Osteocyte (in vitro differentiated cells): ENCODE measurements at places on chromosomes 13 and 19.

DNA sequence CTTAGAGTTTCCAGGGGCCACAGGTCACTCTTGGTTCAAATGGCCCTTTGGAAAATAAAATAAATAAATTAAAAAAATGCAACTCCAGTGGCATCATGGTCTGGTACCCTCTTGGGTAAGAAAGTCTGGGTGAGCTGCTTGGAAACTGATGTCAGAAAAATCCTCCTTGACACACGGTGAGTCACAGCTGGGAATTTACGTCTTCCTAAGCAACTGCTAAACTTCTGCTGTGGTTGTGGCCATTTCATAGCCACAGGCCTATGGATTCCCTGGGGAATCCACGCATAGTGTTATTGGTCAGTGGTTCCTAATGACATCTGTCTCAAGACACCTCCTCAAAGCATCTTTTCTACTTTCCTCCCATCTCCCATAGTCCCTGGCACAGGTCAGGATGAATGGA lies 220.8 kb downstream of the COG6 start:
- DNase-seq = no peak

GRCh38 chr19:31448221-31448657 lies 99.0 kb upstream of the TSHZ3 start:
- DNase-seq = peak; percentile 68

DNA sequence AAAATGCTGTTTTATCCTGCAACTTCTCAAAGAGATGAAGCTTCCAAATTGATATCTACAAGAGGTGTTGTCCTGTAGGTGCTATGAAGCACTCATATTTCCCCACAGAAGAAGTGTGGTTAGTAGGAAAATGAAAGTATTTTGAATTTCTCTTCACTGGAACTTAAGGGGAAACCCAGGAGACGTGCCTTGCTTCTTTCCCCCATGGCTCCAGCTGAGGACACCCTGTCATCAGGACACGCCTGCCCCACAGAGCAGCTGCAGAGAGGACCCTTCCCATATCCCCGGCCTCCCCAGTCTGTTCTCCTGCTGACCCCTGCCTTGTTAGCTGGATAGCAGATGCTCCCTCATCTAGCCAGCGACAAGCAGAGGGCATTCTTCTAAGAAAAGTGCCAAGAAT lies 371.3 kb downstream of the COG6 start:
- no peak for DNase-seq

DNA sequence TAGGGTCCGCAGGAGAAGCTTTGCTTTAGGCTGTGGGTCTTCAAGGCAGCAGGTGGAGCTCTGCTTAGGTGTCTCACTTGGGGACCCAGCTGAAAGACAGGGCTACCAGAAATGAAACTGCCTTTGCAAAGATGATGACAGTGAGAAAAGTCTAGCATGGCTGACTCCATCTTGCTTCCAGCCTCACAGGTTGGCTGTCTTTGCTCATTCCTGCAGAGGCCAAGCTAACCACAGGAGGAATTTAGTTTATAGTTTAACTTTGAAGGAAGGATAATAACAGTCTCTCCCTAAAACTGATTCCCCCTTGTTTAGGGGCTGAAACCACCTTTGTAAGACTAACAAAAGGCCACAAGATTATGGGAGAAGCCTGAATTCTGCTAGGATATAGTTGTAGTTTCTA lies 252.4 kb downstream of the UQCRFS1 start:
- no peak for DNase-seq

DNA sequence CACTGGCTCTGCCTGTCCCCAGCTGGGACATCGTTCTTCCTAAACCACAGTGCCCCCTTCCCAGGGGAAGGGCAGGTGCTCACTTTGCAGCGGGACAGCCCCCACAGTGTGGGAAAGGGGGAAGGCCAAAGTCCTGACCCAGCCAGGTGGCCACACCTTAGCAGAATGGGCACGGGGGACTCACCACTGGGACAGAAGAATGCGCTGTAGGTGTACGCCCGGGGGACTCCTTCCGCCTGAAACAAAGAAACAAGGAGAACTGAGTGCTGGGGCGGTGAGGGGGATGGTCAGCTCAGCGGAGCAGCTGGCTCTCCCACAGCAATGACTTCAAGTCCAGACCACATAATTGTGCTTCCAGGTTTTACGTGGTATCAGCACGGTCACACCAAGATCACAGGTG lies 49.4 kb downstream of the F2RL3 start:
- DNase-seq = no peak

- DNase-seq = no peak
Observed at GRCh38 chr13:48066310-48066989, 28.5 kb downstream of the MED4 start.

DNA sequence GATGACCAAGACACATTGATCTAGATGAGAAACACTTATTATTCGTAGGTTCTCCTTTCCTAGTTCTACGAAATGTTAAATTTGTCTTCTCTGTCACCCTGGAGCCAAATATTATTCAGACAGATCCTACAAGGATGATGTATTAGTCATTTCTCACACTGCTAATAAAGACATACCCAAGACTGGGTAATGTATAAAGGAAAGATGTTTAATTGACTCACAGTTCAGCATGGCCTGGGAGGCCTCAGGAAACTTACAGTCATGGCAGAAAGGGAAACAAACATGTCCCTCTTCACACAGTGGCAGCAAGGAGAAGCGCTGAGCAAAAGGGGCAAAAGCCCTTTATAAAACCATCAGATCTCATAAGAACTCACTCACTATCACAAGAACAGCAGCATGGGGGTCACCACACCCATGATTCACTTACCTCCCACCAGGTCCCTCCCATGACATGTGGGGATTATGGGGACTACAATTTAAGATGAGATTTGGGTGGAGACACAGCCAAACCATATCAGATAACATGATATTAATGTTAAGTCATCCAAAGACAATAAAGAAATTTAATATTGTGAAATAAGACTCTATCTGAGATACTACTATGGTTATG lies 1248.8 kb upstream of the SLC10A2 start:
- DNase-seq = no peak

DNA sequence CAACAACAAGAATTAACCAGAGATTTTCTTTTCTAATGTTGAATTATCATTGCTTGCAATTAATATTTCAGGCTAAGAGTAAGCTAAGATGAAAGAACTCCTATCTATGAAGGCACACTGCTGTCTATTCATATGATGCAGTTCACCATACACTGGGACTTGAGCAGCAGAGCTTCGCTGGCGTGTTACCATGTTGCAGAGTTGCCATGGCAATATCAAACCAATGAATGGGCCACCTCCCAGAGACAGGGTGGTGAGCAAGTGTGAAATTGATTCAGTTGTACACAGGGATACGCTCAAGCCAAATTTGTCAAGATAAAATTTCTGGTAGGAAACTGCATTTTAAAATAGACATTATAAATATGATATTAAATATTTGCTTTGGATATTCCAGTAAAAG lies 69.3 kb upstream of the MYO16 start:
- no peak for DNase-seq

GRCh38 chr13:114008964-114009589 lies 35.2 kb upstream of the C13orf46 start:
- no peak for DNase-seq

GRCh38 chr19:585551-586110 lies 4.0 kb upstream of the HCN2 start:
- no peak for DNase-seq

- no peak for DNase-seq
Observed at GRCh38 chr19:16527971-16528521, 14.2 kb downstream of the CHERP start.

DNA sequence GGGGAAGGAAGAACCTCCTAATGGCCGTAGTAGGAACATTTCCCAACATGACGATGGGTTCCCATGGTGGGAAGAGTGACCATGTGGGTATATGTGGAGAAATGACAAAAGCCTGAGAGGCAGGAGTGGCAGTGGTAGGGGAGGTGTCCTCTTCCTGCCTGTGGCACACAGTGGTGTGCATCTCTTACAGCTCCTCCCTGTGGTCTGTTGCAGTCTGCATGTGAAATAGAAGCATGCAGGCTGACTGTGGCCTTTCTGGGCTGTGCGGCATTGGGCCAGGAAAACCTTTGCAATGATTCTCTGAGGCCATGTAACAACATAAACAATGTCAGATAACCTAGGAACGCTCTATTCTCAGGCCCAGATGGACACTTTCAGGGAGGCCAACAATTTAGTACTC lies 84.0 kb downstream of the LACC1 start:
- no peak for DNase-seq

GRCh38 chr19:54208784-54209057 lies 8.1 kb downstream of the RPS9 start:
- no peak for DNase-seq

- DNase-seq = no peak
Observed at GRCh38 chr13:34667286-34668218, 274.5 kb upstream of the NBEA start.

DNA sequence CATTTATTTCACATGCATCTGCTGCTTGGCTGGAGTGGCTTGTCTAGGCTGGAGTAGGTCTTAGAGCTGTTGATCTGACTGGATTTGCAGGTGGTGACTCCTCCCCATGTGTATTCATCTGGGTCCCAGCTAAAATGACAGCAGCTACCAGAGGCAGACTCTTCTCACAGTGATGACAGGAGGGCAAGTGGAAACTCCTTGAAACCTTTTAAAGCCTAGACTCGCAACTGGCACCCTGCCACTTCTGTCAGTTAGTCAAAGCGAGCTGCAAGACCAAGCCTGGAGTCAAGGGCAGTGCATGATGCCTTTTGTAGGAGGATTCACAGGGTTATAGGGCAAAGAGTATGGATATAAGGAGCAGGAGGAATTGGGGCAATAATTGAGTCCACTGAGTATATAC lies 65.2 kb downstream of the TEX26 start:
- DNase-seq = peak; percentile 57

DNA sequence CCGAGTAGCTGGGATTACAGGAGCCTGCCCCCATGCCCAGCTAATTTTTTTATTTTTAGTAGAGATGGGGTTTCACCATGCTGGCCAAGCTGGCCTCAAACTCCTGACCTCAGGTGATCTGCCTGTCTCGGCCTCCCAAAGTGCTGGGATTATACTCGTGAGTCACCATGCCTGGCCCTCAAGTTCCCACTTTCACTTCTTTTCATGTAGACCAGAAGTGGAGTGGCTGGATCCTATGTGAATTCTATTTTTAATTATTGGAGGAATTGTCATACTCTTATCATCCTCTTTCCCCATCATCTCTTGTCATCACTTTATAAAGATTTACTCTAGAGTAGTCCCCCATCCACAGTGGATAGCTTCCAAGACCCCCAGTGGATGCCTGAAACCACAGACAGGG lies 12.8 kb upstream of the SIGLEC10 start:
- no peak for DNase-seq

GRCh38 chr19:42176990-42177685 lies 40.3 kb downstream of the DEDD2 start:
- peak; percentile 91 for DNase-seq

- peak; percentile 57 for DNase-seq
Observed at GRCh38 chr13:113145911-113146598, 12.4 kb upstream of the PROZ start.

- no peak for DNase-seq
Observed at GRCh38 chr19:3507371-3508120, 1.4 kb downstream of the FZR1 start.

DNA sequence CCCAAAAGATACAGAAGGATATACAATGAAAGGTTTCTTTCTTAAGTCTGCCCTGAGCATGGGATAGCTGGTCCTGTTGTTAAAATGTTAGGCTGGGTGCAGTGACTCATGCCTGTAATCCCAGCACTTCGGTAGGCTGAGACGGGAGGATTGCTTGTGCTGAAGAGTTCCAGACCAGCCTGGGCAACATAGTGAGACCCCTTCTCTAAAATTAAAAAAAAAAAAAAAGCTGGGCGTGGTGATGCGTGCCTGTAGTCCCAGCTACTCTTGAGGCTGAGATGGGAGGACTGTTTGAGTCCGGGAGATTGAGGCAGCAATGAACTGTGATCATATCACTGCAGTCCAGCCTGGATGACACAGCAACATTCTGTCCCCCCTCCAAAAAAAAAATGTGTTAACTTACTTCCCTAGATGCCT lies 52.5 kb upstream of the SHKBP1 start:
- no peak for DNase-seq

DNA sequence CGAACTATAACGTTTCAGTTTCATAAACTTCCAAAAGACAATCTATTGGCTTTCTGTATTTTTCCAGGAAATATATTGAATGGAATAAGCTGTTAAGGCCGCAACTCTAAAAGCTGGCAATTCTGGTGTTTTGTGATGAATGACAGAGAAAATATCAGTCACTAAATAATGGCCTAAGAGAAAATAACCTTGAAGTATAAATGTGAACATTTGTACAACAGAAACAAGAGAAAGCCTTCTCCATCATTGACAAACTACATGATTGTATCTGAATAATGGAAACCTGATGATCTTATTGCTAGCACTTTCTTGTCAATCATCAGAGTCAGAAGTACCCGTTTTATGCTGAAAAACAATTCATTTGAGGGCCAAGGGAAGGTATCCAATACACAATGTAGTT lies 134.3 kb downstream of the TRPC4 start:
- no peak for DNase-seq

DNA sequence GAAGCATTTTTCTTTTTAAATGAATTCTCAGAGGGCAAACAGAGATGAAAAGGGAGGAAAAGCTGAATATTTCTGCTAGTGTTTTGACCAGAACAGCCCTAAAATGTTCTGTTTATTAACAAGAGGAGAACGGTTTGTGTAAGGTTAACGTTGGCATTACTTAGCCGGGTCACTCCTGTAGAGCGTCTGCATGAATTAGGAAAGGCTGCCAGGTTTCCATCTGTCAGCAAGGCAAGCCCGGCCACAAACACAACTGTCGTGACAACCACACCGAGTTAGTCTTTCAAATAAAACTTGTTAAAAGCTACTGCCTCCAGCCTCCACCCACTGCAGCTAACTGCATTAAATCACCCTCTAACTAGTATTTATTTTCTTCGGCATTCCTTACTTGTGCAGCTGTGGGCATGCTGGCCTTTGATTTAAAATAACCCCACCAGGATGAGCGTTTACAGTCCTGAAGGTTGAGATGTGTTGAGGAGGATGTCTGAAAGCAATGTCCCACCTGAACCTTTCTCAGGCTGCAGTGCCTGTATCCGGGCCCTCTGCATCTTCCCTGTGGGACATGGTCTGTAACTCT lies 527.9 kb downstream of the FGF9 start:
- no peak for DNase-seq

GRCh38 chr19:18725841-18726770 lies 42.6 kb downstream of the CRTC1 start:
- DNase-seq = no peak

DNA sequence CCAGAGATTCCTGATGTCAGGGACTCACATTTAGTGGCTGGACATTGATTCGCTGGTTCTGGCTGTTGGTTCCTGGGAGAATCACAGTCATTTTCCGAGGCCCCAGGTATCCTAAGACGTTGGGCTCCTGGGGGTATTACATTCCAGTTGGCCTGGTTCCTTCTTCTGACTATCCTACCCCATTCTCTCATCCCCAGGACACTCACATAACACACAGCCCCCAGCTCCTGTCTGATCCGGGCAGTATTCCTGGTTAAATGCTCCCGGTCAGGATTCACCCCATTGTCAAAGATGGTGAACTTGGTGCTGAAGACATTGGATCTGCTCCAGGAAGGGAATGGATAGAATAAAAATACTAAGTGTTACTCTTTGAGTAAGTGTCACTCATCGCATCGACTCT lies 11.5 kb downstream of the PPP1R15A start:
- no peak for DNase-seq

GRCh38 chr19:18904334-18905057 lies 8.5 kb upstream of the CERS1 start:
- DNase-seq = no peak
